ENCODE measurements at places on chromosomes 6 and 20.

DNA sequence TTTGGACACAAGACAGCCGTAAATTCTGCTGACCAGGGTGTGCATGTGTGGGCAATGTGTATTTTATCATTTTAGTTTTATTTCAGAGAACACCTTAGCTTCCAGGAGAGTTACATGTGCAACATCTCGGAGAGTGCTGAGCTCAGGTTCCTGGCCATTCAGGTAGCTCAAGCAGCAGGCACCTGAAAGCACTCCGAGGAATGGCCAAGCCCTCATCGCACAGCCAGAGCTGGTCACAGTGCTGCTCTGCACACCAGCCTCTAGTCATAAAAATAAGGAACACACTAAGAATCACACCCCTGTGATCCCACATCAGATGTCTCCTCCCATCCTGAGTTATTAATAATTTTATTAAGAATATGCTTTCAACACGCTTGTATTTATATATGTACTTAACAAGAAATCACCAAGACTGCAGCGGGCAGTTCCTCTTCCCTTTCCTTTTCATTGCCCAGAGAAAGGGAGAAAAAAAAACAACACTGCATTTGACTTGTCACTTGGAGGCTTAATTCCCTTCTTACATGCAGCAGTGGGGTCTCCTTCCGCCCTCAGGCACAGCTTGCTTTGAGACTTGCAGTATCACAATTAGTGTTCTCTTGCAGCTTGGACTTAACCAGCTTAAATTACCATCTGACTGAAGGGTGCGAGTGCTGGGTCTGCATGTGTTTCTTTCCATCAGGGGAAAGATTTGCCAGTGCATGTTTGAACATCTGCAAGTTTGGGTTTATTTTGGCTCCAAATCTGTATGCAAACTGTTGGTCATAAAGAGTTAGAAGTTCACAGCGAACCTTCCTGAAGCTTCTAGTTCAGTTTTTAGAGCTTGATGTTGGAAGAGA lies 36.0 kb upstream of the IRF4 start:
- no peak for DNase-seq

DNA sequence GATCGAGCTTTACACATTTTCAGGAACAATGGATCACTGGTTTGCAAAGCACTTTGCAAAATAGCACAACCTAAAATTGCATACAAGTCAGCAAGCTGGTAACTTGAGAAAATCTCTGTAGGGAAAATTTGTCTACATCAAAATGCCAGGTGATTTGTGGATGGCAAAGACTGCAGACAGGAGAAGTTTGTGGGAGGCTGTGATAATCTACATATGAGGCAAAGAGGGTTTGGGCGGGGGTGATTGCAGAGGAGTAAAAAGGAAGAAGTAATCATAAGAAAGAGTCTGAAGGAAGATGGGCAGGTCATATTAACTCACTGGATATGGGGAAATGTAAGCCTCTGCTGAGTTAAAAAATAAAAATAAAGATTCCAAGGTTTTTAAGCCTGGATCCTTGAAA lies 166.3 kb upstream of the STXBP5 start:
- no peak for DNase-seq

GRCh38 chr6:158717341-158718330 lies 67.8 kb downstream of the SYTL3 start:
- no peak for DNase-seq

DNA sequence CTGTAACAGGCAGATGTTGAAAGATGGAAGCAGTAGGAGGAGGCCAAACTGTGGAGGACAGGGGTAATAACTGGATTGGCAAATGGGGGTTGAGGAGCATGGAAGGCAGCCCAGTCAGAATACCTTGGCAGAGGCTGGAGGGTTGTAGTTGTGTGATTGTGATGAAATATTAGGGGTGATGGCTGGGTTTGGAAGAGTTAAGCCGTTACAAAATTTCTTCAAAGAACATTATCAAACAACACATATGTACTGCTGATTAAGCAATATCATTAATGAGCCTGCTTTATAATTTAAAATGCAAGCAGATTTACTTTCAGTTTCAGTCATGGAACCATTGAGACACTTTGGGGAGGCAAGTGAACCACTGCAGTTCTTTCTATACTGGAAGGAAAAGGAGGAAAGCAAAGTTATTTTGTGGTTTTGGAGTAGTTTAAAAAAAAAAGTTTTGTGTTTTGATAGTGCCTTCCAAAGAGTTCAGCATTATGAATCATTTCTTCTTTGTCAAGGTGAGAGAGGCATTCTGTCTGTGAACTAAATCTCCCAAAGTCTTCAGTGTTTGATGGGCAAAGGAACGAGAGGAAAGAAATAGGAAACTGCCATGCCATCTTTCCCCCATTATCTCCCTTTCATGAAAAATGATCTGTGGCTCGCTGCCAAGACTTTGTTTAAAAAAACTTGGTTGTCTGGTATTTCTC lies 20.7 kb downstream of the FOXO3 start:
- peak; percentile 59 for DNase-seq

- no peak for DNase-seq
Observed at GRCh38 chr20:53872081-53872541, 198.3 kb downstream of the BCAS1 start.

DNA sequence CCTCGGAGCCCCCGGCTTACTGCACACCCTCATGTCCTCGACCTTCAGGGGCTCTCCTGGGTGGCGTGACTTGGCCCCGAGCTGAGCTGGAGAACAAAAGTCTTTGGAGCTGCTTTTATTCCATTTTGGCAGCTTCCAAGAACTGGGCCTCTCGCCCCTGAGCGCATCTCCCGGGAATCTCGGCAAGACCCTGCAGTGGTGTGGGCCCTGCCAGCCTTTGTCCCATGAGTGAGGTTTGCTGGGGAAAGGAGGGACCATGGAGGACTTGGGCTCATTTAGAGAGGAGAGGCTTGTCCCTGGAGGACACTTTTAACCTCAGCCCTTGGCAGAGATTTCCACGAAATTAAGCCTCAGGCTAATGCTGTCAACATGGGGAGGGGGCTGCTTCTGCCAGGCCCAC lies 62.3 kb upstream of the SLCO4A1 start:
- DNase-seq: no peak

GRCh38 chr20:39010496-39010895 lies 48.4 kb downstream of the DHX35 start:
- DNase-seq: peak; percentile 60

GRCh38 chr20:51022803-51023616 lies at the start of gene KCNG1:
KCNG1 (minus strand) TSS chr20:51023107; CDS start chr20:51010338, 12,769 bp downstream.
- no peak for DNase-seq
